ENCODE measurements at places on chromosomes 12 and 14.

GRCh38 chr12:98062464-98063245 is 452.7 kb upstream of the TMPO start:
- DNase-seq, result no peak

DNA sequence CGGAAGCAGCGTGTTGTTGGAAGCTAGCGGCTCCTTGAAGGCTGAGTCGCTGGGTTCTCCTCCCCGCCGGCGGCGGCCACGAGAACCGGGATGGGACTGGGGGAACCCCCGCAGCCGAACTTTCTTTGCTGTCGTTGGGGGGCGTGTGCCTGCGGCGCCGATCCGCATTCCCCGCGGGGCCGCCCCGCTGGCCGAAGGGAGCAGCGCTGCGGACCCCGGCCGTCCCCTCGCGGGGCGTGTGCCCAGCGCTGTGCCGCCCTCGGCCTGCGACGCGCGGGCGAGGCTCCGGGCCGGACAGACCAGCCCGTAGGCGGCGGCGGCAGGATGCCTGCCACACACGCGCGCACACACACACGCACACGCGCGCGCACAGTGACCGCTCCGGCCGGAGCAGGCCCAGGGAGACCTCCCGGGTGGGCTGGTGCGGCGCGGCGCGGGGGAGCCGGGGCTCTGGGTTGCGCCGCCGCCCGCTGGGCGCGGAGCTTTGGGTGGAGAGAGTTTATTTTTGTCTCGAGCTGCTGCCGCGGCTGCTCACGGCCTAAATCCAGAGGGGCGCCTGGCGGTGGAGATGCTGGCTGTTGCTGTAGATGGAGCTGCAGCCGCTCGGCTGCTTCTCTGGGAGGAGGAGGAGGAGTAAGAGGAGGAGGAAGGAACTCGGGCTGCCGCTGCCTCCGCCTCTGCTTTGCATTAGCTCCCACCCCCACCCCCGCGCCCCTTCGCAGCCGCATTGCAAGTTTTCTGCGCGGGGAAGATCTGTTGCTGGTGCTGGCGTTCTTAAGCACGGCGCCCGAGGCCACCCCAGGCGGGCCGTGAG is at the start of gene SAMD4A:
SAMD4A (plus strand) TSS at position 719 of the 814 bp plus-strand sequence. CDS start 789 bp downstream, outside the sequence.
- peak; percentile 72 for DNase-seq

GRCh38 chr14:103072595-103073366 is 11.2 kb upstream of the LBHD2 start:
- no peak for DNase-seq

- no peak for DNase-seq
Observed at GRCh38 chr14:86357119-86357518, 827.2 kb downstream of the FLRT2 start.

- DNase-seq, result no peak
Observed at GRCh38 chr12:74559728-74560127, 22.1 kb downstream of the ATXN7L3B start.

DNA sequence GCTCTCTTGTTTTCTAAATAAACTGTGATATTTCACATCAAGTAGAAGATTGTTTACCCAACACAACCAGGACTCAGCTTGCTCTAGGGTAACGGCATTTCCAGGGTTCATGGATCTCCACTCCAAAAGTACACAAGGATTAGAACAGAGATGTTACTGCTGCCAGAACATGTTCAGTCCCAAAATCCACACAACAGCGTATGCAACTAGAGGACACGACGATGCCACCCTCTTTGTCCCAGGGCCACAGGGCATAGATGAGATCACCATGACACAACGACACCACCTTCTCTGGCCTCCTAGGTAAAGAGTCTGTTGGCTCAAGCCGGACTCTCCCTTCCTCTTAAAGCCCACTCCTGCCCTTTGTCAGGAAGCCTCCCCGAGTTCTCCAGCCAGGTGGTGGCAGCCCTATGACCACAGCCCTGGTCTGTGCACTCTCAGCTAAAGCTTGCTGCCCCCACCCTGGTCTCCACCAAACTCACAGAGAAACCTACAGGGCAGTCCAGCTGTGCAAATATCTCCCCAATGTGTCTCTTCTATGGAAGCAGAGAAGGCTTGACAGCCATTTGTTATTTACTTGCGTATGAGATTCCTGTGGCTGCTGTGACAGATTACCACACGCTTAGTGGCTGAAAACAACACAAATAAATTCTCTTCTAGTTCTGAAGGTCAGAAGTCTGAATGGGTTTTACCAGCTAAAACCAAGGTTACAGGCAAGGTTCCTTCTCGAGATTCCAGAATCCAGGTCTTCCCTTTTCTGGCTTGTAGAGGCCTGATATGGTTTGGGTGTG is 10.3 kb downstream of the CLMN start:
- no peak for DNase-seq

DNA sequence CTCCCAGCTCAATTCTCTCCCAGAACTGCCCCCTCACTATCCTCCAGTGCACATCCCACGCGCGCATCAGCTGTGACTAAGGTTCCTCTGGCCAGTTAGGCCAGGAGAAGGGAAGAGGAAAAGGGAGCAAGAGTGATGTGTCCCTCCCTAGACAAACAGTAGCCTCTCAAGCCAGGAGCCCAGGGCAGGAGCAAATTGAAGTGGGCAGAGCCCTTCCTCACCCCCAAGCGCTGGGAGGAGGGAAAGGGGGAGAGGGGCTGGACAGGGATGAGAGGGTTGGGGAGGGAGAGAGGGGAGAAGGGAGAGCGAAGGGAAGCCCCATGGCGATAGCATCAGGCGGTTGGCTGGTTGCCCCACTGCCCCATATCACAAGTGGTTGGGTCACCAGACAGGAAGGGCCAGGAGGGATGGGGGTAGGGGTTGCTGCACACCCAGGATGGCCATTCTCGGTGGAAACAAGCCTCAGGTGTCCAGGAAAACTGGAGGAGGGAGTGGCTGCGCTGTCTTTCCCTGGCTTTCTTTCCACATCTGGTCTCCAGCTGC is 1.1 kb downstream of the CD63 start:
- no peak for DNase-seq

GRCh38 chr12:124264089-124264795 is 30.7 kb upstream of the RFLNA start:
- no peak for DNase-seq

DNA sequence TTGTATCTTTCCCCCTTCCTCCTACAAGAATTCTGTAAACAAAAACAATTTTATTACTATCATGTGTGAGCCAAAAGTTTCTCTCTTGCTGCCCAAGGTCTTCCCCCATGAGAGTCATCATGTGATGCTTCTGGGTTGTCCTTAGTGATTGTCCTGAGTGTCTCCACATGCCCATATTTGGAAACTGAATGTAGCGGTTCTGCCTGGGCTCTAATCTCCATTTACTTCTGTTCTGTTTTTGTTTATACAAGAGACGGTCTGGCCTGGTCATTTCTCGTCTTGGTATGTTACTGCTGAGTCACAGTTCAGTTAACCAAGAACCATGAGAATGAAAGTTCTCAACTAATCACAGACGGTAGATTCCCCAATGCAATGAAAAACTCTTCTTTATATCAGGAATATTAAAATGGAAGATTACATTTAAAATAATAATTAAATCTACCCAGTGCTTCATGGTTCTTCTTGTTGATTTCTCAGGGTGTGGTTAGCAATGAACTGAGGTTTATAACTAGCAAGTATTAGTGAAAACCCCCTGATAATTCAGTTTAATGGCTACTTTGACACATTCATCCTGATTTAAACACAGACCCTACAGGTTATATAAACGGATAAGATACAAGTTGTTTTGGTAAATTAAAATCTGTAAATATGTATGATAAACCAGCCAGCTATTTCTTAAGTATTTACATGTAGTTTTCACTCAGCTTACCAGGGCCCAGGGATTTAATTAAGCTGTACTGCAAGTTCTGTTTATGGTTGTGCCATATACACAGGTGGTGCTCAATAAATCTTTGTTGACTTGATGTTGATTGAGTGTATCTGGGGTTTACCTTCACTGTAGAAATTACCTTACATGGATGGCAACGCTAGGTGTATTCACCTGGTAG is 81.1 kb downstream of the PELI2 start:
- no peak for DNase-seq

DNA sequence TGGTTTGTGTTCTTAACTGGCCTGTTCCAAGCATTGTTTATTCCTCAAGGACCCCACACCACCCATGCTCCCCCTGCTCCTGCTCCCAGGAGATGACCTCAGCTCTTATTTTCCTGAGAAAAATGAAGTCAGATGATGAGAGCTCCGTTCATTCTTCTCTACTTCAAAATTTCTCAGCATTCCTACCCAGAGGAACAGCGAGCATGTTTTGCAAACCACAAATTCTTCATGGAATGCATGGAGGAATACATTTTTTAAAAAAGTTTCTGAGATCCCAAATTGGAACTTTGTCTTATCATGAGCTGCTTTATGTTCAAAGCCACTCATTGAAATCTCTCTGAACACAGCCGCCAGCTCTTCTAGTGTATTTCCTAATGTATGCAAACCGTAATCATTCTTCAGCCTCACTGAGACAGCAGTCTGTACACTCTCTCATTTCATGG is 44.9 kb downstream of the SYNE2 start:
- DNase-seq, result no peak

DNA sequence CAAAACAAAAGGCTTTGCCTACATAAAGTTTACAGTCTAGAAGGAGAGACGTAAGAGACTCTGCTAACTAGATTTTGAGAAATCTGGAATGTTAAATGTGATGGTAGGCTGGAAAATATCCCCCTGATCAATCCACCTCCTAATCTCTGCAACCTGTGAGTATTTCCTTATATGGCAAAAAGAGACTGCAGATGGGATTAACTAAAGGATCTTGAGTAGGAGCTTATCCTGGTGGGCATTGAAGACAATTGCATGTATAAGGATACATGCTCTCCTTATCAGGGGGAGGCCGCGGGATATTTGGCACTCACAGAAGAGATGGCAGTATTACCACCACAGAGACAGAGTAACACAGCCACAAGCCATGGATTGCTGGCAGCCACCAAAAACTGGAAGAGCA is 95.2 kb downstream of the EGLN3 start:
- no peak for DNase-seq

- no peak for DNase-seq
Observed at GRCh38 chr12:50934981-50935807, 17.1 kb upstream of the HIGD1C start.

GRCh38 chr12:68291396-68292036 is 38.1 kb upstream of the IL22 start:
- no peak for DNase-seq

DNA sequence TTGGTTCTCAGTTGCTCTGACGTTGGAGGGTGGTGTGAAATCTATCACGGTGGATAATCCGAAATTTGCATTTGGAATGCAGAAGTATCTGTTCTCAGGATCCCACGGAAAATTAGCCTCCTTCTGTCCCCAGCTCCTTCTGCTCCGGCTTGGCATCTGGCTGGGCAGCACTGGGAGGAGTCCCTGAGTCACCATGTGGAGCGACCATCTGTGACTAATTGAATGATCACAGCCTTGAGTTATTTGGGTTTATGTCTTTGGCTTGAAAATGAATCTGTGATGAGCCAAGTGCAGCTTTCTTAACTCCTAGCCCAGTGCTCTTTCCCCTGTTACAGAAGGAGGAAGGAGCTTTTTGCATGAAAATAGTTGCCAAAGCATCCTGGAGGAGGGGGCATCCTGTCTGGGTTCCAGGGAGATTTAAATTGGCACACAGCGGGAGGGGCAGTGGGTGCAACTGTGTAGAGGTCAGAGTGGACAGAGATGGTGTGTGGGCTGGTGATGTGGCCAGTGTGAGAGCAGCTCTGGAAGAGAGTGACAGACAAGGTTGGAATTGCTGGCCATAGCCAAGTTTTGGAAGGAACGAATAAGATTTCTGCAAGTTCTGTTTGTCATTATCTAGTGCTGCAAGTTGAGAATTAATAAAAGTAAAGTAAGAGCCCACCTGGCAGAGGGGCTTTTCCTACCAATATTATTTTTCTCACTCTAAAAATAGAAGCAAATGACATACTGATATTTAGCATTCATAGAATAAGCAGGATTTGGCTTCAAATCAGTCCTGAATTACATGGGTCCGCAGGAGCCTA is 74.4 kb downstream of the SLC24A4 start:
- DNase-seq, result no peak

DNA sequence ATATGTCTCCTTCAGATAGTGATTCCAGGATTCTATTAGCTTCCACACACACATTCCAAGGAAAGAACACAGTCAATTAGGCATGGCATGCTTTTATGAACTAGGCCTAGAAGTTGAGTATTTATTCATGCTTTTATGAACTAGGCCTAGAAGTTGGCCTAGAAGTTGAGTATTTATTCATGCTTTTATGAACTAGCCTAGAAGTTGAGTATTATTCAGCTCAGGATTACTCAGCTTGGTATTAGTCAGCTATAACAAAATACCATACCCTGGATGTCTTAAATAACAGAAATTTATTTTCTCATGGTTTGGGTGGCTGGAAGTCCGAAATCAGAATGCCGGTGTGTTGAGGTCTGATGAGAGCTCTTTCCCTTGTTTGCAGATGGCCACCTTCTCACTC is 442.7 kb upstream of the FLRT2 start:
- DNase-seq, result no peak

DNA sequence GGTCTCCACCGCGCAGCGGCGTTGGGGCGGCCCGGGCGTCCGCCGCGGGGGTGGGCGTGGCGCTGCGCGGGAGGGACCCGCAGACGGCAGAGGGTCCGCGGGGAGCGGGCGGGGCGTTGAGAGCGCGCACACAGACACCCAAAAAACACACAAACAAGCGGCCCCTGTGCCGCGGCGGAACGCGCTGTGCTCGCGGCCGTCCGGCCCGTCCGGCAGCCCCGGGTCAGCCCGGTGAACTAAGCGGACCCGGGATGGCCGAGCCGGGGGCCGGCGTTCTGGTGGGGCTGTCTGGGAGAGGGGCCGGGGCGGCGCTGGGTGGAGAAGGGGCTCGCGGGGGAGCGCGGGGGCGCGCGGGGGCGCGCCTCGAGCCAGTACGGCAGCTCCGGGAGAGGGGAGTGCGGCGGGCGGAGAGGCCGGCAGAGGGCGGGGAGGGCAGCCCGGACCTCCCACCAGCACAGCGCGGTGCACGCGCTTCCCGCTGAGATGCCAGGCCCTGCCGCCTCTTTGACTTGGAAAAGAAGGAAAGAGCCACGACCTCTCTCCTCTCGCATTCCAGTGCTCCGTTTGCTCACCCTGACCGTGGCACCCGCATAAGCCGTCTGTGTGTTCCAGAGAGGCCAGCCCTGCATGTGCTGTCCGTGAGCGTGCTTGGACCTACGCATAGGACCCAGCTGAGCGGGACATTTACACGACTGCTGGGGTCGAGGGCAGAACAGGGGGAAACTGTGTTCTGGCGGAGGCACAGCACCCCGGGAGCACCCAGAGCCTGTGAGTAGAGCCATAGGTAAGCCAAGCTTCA is 10.3 kb downstream of the SLC6A12 start:
- no peak for DNase-seq
